ENCODE measurements at places on chromosomes 2 and 18. TPM values are rescaled to one million over a fixed set of nuclear protein-coding genes. Genes with fewer than 3 reads are reported as not detected.

Gene LYPD6B
- not detected for total RNA-seq

- no peaks in the 10 kb centered on the region for H3K4me1 ChIP-seq
- DNase-seq: no peak
- no peak overlapping the region for H3K27ac ChIP-seq
- H3K4me3 ChIP-seq: no peak overlapping the region
Measured at GRCh38 chr2:187105218-187105617, 256.2 kb upstream of the ZSWIM2 start.

Gene SERPINB4
- total RNA-seq: not detected

- H3K27me3 ChIP-seq: no peaks in the 10 kb centered on the region
- DNase-seq: no peak
- no peak overlapping the region for H3K4me3 ChIP-seq
- no peaks in the 10 kb centered on the region for H3K36me3 ChIP-seq
- H3K27ac ChIP-seq: no peak overlapping the region
Measured at GRCh38 chr2:36387258-36387916, 31.8 kb downstream of the CRIM1 start.

DNA sequence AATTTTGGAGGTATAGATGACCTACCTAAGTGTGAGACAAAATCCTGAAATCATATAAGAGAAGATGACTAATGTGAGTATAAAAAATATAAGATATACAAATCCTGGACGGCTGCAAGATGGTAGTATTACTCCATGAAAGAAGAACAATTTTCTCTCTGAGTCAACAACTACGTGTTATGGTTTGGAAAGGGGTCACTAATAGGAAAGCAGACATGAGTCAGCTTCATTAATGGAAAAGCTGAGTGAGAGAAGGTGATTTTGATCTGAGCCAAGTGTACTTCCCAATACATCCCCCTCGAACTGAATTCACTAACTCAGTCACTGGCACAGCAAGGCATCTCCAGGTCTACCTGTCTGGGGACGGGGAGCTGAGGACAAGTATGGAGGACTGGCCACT lies 20.1 kb upstream of the SELENOI start:
- H3K4me3 ChIP-seq: no peak overlapping the region
- no peak for DNase-seq
- H3K36me3 ChIP-seq: no peaks in the 10 kb centered on the region
- no peak overlapping the region for H3K27ac ChIP-seq
- H3K4me1 ChIP-seq: no peaks in the 10 kb centered on the region

Gene HRH4
- total RNA-seq: not detected

- H3K4me1 ChIP-seq: no peaks in the 10 kb centered on the region
- no peaks in the 10 kb centered on the region for H3K27me3 ChIP-seq
- DNase-seq: no peak
- no peak overlapping the region for H3K27ac ChIP-seq
- no peak overlapping the region for H3K4me3 ChIP-seq
Measured at GRCh38 chr2:133324150-133324561, 244.1 kb downstream of the NCKAP5 start.

- H3K36me3 ChIP-seq: no peaks in the 10 kb centered on the region
- no peak overlapping the region for H3K4me3 ChIP-seq
- DNase-seq: no peak
- H3K4me1 ChIP-seq: no peaks in the 10 kb centered on the region
Measured at GRCh38 chr2:221308507-221309066, 263.5 kb downstream of the EPHA4 start.

- DNase-seq: no peak
- no peak overlapping the region for H3K27ac ChIP-seq
- no peaks in the 10 kb centered on the region for H3K27me3 ChIP-seq
- no peaks in the 10 kb centered on the region for H3K36me3 ChIP-seq
- no peak overlapping the region for H3K4me3 ChIP-seq
Measured at GRCh38 chr2:66467718-66468117, 32.8 kb downstream of the MEIS1 start.

DNA sequence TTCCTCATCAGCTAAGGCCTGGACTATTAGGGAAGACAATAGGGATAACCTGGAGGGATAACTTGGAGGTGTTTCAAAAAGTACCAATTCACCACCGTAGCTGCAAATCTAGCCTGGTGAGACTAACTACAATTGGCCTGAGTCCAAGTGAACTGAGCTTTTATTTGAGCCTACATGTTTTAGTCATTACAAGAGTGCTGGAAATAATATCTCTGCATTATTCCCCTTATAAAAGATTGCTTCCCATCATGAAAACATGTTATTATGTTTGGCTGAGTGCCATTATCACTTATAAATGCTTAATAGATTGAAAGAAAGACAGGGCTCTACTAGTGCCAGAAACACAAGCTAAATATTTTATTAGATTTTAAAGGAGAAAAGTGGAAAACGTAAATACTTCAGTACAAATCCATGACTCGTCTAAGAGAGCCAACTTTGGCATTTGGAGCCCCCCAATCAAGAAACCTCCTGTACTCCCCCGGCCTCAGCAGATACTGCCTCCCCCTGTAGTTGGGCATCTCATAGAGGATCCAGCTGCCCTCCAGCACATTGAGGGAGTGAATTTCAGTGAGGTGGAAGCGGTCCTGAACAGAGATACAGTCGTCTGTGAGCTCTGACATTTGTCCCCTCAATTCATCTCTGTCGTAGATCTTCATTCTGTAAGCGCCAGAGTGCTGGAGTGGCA lies 3.6 kb downstream of the CRYGB start:
- H3K36me3 ChIP-seq: no peaks in the 10 kb centered on the region
- no peak overlapping the region for H3K4me3 ChIP-seq
- DNase-seq: no peak
- H3K27ac ChIP-seq: no peak overlapping the region
- no peaks in the 10 kb centered on the region for H3K27me3 ChIP-seq
- no peaks in the 10 kb centered on the region for H3K4me1 ChIP-seq

Gene CCT7
- total RNA-seq: 220 TPM

- no peaks in the 10 kb centered on the region for H3K36me3 ChIP-seq
- peaks cover 14% of the 10 kb centered on the region for H3K4me1 ChIP-seq
- H3K27me3 ChIP-seq: no peaks in the 10 kb centered on the region
- H3K4me3 ChIP-seq: no peak overlapping the region
- no peak for DNase-seq
Measured at GRCh38 chr2:25304826-25305596, 36.7 kb downstream of the DNMT3A start.

GRCh38 chr2:65159906-65160305 lies 30.0 kb upstream of the RAB1A start:
- no peak overlapping the region for H3K27ac ChIP-seq
- no peaks in the 10 kb centered on the region for H3K4me1 ChIP-seq
- no peak for DNase-seq
- H3K4me3 ChIP-seq: no peak overlapping the region

Data from ovary (tissue), 10 donors.